ENCODE measurements at places on chromosomes 7 and 10. TPM values are rescaled to one million over a fixed set of nuclear protein-coding genes. Genes with fewer than 3 reads are reported as not detected.

The UPK3BL2 gene
- 1.6 TPM for total RNA-seq

DNA sequence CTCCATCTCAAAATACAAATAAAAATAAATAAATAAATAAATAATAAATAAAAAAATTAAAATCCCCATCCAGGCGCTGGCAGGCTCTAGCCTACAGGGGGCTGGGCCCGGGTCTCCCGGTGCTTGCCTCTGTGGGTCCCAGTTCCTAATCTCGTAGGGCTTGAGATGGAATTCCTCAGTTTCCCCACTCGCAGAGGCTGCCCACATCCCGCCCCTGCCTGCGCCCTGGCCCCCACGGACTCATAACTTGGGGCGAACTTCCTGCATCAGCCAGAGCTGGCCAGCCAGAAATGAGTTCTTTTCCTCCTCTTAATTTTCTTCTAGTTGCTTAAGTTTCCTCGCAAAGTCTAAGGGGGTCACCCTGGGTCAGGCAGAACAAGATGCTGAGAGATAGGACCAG, 22.0 kb upstream of the SRRM3 start:
- DNase-seq: no peak

DNA sequence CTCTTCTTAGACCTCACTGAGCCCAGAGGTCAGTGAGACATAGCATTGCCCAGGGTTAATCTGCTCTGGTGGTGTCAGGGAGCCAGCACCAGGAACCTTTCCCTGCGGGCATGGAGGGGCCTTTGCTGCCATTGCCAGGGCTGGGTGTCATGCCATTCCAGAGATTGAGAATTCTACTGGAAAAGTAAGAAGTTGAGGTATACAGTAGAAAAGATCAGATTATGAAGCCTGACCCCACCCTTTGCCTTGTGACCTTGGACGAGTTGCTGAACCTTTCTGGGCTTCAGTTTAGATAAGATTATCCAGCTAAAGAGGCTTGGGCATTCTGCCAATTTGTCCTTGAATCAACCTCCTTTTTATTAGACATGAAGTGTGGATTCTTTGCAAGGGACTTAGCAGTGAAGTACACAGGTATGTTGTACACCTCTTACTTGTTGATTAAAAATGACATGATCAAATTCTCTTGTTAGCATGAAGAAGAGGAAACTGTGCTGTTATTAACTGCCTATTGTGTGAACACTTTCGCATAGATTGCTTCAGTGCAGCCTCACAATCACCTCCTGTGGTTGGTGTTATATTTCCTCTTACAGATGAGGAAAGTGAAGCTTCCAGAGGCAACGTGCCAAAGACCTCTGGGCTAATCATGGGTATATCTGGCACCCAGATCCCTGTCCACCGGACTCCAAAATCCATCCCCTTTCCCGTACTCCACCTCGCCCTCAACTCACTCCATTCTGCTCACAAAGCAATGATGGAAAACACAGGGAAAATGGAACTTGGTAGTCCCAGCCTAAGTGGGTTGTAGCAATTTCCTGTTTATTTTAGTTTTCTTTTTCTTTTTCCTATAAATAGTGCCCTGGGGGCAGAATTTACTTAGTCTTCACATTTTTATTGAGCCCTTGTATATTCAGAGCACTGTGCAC, 151.3 kb downstream of the CAMK1D start:
- DNase-seq: no peak

GRCh38 chr10:74953214-74953613, 126.8 kb downstream of the KAT6B start:
- DNase-seq: no peak

The ANXA8 gene
- not detected for total RNA-seq

GRCh38 chr7:110507369-110507768, 583.6 kb upstream of the LRRN3 start:
- no peak for DNase-seq

- no peak for DNase-seq
These were observed 49.6 kb downstream of the CYCS start for GRCh38 chr7:25075459-25075858.

GRCh38 chr10:132150777-132151176, 36.0 kb upstream of the DPYSL4 start:
- DNase-seq: no peak

DNA sequence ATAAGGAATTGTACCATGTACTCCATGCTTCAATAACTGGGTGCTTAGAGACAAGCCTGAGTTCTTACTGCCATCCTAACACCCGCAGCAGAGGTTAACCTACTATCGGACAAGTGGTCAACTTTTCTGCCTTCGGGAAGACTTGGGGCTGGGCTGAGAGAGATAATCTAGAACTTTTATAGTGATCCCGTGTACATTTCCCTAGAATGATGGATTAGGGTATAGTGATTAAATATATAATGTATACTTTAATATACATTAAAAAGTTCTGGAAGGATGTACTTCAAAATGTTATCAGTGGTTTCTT, 12.2 kb upstream of the HNRNPF start:
- DNase-seq: no peak

DNA sequence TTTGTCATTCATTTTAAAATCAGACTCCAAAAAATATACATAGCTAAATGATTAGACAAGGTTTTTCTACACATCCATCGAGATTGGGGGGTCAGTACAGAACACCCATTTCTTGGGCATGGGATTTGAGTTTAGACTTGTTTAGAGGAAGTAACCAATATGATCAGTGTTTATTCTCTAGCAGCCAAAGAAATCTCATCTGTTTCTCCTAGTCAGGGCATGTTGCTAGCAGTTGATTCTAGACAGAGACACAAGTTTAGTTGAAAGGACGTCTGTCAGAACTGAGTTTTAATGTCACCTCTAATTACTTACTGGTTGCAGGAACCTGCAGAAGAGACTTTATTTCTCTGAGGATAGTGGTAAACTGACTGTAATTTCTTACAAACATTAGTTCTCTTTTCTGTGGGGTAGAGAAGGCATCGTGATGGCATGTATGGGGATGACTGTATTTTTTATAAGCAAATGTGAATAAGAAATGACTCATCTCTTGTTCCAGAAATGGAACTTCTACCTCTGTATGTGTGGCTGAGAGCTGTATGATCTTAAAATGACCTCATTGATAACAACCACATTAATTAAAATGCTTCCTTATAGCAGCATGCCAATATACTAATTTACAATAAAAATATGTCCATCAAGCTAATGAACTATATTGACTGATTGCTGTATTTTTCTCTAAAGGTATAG, 30.6 kb upstream of the RHOBTB1 start:
- DNase-seq: no peak

- DNase-seq: no peak
These were observed 226.1 kb upstream of the SORCS1 start for GRCh38 chr10:107390563-107390962.
